NCI-H226 (cell line): ENCODE measurements at places on chromosomes 2 and 18.
A peak's percentile ranks its signal among the peaks of the same experiment; 100 is the strongest.

GRCh38 chr2:105806996-105807395, 62.3 kb downstream of the NCK2 start:
- DNase-seq: no peak

DNA sequence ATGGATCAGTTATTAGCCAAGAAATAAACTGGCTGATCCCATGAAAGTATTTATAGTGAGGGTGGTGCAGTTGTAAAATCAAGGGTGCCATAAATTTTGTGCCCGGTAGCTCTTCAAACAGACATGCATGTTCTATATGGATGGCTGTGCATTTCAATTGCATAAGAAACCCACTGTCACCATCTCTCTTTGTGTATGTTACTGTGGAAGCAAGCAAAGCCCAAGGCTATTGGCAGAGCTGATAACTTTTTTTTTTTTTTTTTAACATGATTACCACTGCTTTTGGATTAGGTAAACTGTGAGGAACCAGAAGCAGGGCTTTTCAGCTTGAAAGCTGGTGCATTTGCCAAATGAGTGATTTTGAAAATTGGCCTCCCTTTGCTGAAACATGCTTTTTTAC, 332.6 kb downstream of the SOX11 start:
- DNase-seq: no peak

- peak; percentile 56 for DNase-seq
Observed at GRCh38 chr18:7601246-7601615, 34.1 kb downstream of the PTPRM start.

GRCh38 chr18:58756596-58757240, 85.5 kb downstream of the MALT1 start:
- DNase-seq: no peak

DNA sequence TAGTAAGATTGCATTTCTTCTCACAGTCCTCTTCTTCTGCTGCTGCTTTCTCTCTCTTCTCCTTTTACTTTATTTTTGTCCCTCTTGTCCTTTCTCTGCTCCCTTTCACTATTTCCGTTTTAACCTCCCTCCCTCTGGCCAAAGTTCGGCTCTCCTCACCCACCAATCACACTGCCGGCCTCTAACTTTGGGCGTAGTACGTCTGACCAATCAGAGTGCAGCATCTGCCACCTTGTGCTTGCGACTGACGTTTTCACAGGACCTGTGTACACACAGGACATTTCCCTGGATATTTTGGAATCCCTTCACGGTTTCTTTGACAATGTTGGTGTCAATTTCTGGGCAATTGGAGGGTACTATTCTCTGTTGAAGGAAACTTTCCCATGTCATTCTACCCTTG, 22.6 kb upstream of the ICOS start:
- DNase-seq: no peak

DNA sequence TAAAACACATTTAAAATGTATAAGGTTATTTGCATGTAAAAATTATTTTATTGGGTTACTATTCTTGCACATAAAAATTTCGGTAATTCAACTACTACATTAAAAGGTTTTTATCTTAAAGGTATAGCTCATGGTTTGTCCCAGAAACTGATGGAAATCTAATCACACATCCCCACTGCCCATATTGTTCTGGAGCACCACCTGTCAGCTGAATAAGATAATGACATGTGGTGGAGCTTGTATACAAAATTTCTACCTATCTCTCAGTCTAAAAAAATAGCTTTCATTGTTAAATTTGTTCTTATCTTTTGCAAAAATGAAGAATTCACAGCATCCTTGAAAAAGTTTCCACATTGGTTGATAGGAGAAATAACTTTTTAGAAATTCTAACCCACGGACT, 18.3 kb downstream of the ERBB4 start:
- DNase-seq: no peak

- no peak for DNase-seq
Observed at GRCh38 chr2:112703684-112704083, 17.1 kb upstream of the NT5DC4 start.

GRCh38 chr2:104982111-104982510, 55.8 kb upstream of the MRPS9 start:
- DNase-seq: no peak

GRCh38 chr2:197311421-197312033, 947 bp upstream of the ANKRD44 start:
- DNase-seq: no peak

GRCh38 chr2:225104971-225105370, 62.7 kb upstream of the DOCK10 start:
- DNase-seq: peak; percentile 25

DNA sequence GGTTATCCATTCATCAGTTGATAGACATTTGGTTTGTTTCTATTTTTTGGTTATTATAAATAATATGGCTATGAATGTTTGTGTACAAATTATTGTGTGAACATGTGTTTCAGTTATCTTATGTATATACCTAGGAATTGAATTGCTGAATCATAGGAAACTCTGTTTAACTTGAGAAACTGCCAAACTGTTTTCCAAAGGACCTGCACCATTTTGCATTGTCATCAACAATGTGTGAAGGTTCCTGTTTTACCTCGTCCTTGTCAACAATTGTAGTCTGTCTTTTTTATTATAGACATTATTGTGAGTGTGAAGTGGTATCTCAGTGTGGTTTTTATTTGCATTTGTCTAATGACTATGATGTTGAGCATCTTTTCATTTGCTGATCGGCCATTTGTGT, 17.1 kb downstream of the PDK1 start:
- DNase-seq: no peak

DNA sequence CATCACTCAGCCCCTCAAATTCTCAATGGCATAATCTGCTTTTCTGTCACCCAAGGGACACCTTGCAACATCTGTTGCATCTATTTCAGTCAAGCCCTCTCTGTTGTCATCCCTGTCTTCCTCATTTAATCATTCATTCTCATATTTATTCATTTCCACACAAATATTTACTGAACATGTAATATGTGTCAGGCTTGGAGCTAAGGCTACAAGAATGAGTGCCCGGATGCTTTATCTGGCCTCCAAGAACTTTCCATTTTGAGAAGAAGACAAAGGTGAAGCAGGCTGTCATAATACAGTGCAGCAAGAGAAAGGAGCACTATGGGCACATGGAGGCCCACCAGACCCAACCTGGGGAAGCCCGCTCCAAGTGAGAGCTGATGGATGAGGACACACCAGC, 15.6 kb downstream of the IL18RAP start:
- DNase-seq: no peak

GRCh38 chr2:67289271-67289670, 107.9 kb upstream of the ETAA1 start:
- no peak for DNase-seq

DNA sequence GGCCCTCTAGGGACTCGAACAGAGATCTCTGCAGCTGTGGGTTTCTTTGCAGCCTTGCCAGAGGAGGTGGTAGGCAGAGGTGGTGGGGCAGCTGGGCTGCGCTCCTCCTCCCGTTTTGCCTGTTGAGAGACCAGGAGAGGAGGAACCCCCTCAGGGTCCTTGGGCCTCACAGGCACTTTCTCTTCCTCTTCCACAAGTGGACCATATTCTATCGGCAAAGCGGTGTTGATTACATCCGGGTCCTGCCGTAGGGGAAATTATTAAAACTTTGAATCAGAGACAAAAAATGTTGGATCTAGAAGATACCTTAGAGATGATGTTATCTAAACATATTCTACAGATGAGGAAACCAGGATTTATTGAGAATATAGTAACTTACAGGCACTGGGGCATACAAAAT, 78.5 kb downstream of the CLIP4 start:
- DNase-seq: no peak

DNA sequence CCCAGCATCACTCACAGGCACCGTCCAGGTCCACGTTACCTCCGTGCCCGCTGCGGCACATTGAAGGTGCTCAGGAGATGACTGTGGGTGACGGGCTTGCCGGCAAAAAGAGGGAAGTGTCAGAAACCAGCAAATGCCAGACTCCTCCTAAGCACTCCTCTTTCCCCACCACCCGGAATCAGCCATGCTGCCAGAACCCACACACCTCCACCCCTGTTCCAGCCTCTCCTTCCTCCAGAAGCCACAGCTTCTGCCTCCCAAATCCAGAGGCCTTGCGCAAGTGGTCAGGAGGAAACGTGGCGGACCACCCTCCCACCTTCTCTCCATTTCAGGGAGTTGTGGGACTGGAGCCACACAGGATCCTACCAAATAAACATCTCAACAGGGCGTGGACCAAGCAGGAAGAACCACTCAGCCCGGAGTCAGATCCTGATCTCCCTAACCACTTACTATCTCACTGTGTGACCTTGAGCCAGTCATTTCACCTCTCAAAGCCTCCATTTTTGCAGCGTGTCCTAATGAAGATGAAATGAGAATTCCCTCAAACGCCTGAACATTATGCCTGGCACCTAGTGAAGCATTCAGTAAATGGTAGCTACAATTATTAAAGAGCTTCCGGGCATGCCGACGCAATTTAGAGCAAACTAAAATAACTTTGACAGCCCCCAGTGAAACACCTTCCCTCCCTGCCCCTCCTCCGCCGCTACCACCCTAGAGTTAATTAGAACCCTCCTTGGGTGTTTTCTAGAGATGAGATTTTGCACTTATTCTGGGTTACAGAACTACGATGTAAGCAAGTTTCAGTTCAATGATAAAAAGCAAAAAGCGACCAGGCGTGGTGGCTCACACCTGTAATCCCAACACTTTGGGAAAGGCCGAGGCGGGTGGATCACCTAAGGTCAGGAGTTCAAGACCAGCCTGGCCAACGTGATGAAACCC, 32.9 kb downstream of the SMAD7 start:
- DNase-seq: peak; percentile 7
